ENCODE measurements at places on chromosomes 16 and 17. TPM values are rescaled to one million over a fixed set of nuclear protein-coding genes. Genes with fewer than 3 reads are reported as not detected.

DNA sequence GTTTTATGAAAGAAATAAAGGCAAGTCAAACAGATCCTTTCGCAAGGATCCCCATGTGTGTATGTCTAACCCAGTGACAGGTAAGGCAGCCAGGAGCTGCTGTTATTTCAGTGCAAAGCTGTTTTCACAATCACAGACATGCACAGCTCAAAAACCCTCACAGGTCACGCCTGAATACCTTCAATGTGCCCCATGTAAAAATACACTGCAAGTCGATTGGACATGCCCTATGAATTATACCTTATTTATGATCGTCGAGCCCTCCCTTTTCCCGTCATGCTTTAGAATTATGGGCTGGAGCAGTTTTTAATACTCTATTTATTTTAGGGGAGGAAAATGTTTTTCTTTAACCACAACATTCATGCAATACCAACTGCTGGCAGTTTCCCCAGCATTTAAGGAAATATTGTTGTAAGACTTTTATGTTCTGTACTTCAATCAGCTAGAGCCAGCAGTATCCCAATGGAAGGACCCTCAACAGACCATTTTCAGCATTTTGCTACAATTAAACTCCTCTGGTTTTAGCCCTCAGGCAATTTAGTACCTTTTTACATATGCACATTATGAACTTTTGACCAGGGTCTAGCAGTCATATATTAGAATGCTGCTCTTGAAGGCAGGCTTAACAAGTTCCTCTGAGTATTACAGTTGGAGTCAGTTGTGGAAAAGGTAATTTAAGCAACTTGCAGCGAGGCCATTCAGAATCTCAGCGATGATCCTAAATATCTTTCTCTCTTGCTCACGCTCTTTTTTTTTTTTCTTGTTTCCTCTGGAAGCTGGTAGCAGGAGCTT is 362.2 kb downstream of the WWOX start:
- DNase-seq = no peak

GRCh38 chr16:82943371-82943770 is 316.6 kb downstream of the CDH13 start:
- DNase-seq = no peak

COIL gene
- total RNA-seq = 16.9 TPM

RHBDL3 gene
- 0.67 TPM for total RNA-seq

DNA sequence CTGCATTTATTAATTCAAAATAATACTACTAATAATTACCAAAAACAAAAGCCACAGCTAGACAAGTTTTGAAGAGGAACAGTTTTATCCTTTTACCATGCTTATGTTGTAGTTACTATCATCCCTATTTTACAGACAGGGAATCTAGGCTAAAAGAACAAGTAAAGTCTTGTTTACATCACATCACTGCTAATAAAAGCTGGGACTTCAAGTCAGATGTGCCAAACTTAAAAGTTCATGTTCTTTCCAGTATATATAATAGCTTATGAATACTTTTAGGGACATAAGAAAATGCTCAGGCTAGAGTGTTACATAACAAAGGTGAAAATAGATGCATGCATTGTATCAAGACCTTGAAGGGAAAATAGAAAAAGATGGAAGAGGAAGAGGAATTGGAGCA is 234.2 kb downstream of the CDH11 start:
- DNase-seq = no peak

DNA sequence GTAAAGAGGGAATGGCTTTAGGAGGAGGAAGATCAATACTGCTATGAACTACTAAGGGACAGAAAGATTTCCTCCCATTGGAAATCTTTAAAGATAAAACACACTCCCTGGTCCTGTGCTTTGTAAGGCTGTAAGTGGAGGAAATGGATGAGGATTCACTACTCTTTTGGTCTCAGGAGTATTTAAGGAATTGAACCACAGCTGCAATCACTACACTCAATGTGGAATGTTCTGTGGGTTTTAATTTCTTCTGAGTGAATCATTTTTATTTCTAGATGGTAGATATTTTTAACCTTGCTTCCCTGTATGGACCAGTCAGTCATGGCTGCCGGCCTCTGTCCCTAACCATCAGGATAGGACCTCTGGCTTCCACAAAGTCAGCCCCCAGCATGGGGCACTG is 65.6 kb downstream of the SDR42E1 start:
- no peak for DNase-seq

KRT27 gene
- total RNA-seq = not detected

DNA sequence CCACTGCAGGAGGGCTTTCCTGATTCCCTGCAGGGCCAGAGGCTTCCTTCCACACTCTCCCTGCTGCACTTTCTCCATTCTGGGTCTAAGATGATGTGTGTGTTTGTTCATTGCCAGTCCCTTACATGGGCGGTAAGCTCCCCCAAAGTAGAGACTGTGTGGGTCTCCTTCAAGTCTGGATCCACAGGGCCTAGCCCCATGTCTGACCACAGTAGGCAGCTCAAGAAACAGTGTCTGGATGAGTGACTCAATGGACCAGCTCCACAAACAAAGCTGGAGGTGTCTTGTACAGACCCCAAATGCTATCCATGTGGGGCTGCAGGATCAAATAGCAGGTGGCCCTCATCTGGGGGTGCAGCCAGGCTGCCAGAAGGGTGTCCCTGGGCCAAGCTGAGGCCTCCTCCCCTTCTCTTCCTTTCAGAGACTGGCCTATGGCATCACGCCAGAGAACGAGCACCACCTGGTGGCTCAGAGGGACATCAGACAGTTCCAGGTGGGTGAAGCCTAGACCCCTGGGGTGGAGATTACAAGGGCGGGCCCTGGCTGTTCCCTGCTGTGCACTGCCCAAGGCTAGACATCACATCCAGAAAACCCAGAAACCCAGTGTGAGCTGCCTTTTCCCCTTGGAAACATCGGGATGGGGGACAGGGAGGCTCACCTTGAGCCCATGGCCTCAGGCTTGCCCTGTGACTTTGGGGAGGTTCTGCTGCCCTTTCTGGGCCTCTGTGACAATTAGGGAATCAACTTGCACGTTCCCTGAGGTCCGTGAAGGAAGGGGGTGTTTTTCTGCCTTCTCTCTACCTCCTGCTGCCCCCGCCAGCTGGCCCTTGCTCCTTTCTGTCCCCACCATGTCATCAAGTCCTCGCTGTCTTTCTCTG is 45.9 kb downstream of the SLC6A2 start:
- peak; percentile 46 for DNase-seq

GRCh38 chr16:330741-331140 is 21.8 kb downstream of the AXIN1 start:
- DNase-seq = no peak

CARHSP1 gene
- 172 TPM for total RNA-seq

DNA sequence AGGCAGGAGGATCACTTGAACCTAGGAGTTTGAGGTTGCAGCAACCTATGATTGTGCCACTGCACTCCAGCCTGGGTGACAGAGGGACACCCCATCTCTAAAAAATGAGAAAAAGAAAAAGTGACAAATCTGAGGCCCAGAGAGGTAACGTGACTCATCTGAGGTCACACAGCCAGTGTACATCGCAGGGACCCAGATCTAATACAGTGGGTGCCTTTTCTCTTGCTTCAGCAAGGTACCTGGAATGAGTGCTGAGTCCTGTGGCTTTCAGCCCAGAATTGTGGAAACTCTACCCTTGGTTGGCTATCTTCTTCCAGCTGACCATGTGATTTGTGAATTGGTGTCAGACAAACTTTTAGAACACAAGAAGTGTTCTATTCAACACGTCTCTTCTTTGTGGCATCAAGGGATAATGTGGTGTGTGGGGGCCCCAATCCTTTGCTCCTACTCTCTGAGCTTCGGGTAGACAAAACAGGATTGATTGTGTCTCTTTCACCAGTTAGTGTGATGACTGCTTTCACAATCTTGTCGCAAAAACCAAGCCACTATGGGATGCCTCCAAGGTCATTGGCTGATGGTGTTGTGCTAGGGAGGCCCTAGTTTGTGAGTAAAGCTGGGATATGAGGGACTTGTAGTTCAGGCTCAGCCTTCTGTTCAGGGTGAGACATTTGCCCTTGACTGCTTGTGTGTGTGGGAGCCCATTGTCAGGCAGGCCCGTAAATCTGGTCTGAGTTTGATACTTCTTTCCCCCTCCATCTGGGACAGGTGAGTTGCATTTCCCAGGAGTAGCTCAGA is 71.0 kb downstream of the MSI2 start:
- DNase-seq = no peak

GRCh38 chr17:59751955-59752413 is 44.5 kb downstream of the VMP1 start:
- DNase-seq = peak; percentile 27

GRCh38 chr16:30953511-30954124 is 3.9 kb upstream of the SETD1A start:
- DNase-seq = peak; percentile 71

DNA sequence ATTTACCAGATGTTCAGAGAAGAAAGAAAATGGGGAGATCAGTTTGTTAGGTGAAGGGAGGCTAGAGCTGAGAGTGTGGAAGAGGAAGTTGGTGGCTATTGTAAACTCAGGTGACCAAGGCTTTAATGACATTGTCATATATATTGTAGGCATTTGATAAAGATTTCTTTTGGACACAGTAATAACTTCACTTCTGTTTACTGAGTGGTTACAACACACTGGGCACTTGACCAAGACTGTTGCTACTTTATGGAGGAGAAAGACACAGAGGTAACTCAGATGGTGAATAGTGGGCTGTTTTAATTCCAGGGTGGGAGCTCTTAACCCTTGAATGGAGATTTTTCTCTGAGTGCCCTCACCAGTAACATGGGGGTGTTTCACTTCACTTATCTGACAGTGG is 46.0 kb downstream of the TNRC6A start:
- no peak for DNase-seq

DNA sequence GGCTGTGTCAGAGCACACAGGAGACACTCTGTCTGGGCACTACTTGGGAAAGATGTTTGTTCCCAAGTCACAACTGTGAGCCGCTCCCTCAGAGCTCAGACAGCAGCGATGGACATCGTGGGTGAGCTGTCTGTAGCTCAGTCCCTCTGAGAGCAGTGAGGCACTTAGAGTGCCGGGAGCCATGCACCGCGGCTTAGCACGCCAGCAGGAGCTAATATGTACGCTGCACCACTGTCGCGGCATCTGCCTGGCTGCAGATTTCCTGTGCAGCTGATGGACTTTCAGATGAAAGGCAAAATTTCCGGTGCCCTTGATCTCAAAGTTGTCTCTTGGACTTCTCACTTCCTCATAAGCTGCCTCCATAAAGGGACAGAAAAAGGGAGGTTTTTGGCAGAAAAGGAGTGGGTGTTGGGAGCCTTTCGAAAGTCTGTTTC is 92.8 kb upstream of the ZNF469 start:
- DNase-seq = no peak

GRCh38 chr17:29591737-29592608 is 959 bp upstream of the ANKRD13B start:
- DNase-seq = peak; percentile 79

SLC38A8 gene
- total RNA-seq = not detected

MAFG gene
- total RNA-seq = 15.8 TPM

DNA sequence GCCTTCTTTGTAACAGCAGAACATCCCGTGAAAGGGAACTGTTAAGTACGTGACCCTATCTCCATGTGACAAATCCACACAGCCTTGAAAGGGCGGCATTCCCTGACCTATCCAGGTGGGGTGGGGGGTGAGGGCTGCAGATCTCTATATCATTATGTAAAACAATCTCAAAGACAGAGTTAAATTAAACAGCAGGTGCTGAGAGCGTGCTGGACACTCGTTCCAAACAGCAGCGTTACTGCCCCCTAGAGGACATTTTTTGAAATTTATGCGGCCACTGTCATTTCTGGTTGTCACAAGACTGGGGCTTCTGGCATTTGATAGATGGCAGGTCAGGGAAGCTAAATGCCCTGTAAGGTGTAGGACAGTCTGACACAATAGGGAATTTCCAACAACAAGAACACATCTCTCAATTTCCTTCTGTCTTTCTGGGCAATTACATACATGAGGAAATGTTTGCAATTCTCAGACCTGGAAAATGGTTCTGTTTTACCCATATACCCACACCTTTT is 6.7 kb upstream of the SLC25A39 start:
- DNase-seq = peak; percentile 83

DNA sequence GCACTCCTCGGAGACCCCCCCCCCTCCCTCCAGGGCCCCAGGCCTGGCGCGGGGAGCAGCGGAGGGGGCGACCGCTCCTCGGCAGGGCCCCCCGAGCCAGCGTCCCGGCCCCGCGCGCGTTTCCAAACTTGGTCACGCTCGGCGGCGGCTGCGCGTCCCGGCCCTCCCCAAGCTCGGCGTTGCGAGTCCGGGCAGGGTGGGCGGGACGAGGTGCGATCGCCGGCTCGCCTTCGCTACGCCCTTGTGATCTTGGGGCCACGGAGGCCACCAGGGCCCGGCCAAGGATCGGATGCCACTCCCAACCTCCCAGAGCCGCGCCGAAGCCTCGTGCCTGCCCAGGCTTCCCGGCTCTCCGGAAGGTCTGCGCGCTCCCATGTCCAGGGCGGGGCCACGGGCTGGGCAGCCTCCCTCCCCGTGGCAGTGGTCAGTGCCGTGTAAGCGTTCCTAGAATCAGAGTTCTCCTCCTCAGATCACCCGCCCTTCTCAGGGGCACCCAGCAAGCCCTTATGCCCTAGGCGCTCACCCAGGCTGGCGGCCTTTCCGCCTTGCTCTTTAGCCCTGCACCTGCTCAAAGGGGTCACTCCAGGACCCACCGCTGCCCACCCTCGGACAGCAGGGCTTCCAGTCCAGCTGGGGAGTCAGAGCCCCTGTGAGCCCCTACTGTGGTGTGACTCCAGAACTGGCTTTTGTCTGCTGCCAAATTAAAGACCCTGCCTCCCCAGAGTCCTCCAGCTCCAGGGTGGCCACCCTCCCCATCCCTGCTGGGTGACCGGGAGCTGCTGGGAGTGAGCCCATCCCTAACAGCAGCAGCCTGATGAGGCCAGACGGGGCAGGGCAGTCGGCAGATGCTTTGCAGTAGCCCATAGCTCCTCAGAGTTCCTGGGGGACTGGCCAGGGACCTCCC is 12.2 kb upstream of the MRPS23 start:
- no peak for DNase-seq
